ENCODE measurements at places on chromosomes 1 and 21.

DNA sequence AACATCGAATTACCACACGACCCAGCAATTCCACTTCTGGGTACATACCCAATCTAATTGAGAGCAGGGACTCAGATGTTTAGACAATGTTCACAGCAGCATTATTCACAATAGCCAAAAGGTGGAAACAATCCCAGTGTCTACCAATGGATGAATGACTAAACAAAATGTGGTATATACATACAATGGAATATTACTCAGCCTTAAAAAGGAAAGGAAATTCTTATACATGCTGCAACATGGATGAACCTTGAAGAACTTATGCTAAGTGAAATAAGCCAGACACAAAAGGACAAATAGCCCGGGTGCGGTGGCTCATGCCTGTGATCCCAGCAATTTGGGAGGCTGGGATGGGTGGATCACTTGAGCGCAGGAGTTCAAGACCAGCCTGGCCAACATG is 6.9 kb downstream of the KDF1 start:
- no peak for DNase-seq

- DNase-seq = no peak
These were observed 178.6 kb downstream of the GPR52 start for GRCh38 chr1:174626031-174627025.

DNA sequence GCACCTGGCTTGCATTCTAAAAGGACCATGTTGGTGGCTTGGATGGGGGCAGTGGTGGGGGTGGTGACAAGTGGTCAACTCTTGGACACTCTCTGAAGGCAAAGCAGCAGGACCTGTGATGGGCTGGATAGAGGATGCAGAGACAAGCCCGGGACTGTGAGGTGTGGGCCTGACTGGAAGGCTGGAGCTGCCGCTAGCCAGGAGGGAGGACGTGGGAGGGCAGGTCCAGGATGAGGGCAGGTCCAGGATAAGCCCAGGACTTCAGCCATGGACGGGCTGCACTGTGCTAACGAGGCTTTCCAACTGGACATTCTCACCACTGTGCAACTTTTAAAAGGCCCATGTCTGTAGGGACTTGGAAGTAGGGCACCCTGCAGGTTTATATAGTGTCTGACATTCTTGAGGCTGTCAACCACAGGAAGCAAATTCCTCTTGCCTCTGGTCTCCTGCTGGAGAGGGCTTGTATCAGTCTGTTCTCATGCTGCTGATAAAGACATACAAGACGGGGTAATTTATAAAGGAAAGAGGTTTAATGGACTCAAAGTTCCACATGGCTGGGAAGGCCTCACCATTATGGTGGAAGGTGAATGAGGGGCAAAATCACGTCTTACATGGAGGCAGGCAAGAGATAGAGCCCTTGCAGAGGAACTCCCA is 8.3 kb upstream of the C1orf167 start:
- DNase-seq = no peak

DNA sequence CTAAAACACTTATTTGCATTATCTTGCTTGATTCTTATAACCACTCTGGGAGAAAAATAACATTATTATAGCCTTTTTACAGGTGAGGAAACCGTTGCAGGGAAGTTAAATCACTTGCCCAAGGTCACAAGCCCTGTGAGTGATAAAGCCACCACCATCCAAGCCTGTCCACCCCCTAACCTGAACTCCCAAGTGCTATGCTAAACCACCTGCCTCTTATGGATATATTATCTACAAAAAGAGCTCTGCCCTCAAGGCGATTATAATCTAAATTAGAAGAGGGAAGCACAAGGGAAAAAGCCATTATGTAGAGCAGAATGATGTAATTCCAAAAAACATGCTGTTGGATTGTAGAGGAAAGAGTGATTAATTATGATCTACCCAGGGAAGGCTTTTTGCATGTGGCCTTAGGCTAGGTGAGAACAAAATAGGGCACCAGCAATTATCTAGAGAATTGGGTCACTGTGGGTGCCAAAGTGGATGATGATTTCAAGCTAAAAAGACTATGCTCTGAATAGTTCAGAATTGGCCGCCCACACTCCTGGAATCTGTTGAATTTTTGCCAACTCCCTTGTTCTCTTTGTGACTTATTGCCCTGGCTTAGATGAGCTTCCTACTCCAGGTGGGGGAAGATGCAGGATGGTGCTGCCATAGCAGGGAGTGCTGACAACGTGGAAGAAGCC is 205.3 kb downstream of the FGGY start:
- DNase-seq = no peak

DNA sequence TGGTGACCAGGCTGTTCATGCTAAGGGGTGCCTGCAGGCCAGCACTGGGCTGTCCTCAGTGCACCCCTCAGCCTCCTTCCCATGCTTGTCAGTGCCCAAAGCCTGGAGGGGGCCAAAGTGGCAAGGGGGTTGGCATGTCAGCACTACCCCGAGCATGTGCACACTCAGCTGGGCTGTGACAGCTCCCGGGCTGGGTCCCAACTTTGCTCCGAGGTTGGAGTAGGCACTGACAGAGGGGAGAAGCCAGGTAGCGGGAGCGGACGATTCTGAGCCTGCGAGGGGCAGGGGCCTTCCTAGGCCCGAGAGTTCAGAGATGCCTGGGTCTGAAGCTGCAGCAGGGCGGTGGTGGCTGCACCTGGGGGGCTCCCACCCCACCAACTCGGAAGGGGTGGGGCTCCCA is 119.0 kb downstream of the MAST2 start:
- no peak for DNase-seq

- DNase-seq = no peak
These were observed 20.7 kb upstream of the ABCB10 start for GRCh38 chr1:229579059-229579673.

DNA sequence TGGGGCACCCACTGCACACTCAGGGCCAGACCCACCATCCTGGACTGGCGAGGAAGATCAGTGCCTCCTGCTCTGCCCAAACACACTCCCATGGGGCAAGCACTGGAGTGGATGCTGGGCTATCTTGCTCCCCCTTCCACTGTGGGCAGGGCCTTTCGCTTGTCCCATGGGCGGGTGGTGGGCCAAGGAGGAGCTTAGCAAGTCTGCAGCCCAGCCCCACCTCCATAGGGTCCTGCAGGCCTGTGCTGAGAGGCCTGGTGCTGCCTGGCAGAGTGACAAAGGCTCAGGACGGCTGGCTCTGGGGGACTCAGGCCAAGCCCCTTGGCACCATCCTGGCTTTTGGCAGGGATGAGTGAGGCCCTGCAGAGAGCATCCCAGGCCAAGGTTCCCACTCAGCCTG is 89.4 kb downstream of the PTPRU start:
- no peak for DNase-seq

- peak; percentile 35 for DNase-seq
These were observed 2.8 kb downstream of the IFI16 start for GRCh38 chr1:159012495-159012894.

- no peak for DNase-seq
These were observed 22.1 kb upstream of the TBX15 start for GRCh38 chr1:119010201-119010600.
